ENCODE measurements at places on chromosomes 7 and 10. TPM values are rescaled to one million over a fixed set of nuclear protein-coding genes. Genes with fewer than 3 reads are reported as not detected.

GRCh38 chr7:6221340-6222319 lies 50.8 kb downstream of the CYTH3 start:
- H3K36me3 ChIP-seq: no peaks in the 10 kb centered on the region
- H3K27me3 ChIP-seq: no peaks in the 10 kb centered on the region
- H3K27ac ChIP-seq: no peak overlapping the region
- no peaks in the 10 kb centered on the region for H3K4me1 ChIP-seq

DNA sequence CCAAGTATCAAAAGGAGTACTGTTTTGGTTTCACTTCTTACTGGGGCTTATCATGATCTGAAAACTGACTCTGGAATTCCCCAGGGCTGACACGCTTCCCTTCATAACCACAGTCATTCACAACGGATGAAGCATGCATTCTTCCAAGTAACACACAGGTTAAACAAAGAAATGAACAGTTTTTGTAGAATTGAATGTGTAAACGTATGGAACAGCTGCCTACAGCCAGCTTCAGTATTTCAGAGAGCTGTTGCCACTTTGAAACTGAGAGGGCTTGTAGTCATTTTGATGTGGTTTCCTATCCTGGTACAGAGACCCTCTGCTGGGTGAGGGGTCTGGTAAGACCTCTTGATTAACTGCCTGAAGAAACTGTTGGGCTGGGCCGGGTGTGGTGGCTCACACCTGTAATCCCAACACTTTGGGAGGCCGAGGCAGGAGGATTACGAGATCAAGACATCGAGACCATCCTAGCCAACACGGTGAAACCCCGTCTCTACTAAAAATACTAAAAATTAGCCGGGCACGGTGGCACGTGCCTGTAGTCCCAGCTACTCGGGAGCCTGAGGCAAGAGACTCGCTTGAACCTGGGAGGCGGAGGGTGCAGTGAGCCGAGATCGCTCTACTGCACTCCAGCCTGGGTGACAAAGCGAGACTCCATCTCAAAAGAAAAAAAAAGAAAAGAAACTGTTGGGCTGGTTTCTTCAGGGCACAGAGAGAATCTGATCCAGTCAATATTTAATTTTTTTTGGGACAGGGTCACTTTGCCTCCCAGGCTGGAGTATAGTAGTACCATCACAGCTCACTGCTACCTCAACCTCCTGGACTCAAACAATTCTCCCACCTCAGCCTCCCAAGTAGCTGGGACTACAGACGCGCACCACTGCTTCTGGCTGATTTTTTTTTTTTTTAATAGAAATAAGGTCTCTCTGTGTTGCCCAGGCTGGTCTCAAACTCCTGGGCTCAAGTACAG lies 4.7 kb downstream of the NFE2L3 start:
- no peaks in the 10 kb centered on the region for H3K27me3 ChIP-seq
- H3K4me3 ChIP-seq: no peak overlapping the region
- H3K36me3 ChIP-seq: no peaks in the 10 kb centered on the region
- no peak overlapping the region for H3K27ac ChIP-seq
- H3K4me1 ChIP-seq: peaks cover 9% of the 10 kb centered on the region

- peaks cover 10% of the 10 kb centered on the region for H3K4me1 ChIP-seq
- H3K4me3 ChIP-seq: no peak overlapping the region
- no peaks in the 10 kb centered on the region for H3K36me3 ChIP-seq
- H3K27me3 ChIP-seq: no peaks in the 10 kb centered on the region
- H3K27ac ChIP-seq: no peak overlapping the region
Observed at GRCh38 chr10:71887743-71888142, 36.7 kb upstream of the PSAP start.

DNA sequence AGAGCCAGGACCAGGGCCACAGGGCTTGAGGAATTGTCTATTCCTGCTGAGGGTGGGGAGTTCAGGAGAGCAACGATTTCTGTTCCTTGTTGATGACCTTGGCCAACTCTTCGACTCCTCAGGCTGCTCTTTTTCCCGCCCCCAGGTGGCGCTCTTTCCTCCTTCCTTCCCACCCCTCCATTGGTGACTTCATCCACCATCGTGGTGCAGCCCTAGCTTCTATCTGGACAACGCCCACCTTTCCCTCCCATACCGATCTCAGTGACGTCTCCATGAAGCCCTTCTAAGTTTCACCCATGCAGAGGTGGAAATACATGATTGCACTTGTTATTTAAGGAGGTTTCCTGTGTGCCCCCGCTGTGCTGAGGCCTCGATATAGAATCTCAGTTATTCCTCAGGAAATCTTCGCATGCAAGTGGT lies 22.1 kb upstream of the CARD11 start:
- H3K4me3 ChIP-seq: no peak overlapping the region
- H3K36me3 ChIP-seq: no peaks in the 10 kb centered on the region
- no peaks in the 10 kb centered on the region for H3K27me3 ChIP-seq
- no peaks in the 10 kb centered on the region for H3K4me1 ChIP-seq
- peak; percentile 41 for DNase-seq
- no peak overlapping the region for H3K27ac ChIP-seq

DNA sequence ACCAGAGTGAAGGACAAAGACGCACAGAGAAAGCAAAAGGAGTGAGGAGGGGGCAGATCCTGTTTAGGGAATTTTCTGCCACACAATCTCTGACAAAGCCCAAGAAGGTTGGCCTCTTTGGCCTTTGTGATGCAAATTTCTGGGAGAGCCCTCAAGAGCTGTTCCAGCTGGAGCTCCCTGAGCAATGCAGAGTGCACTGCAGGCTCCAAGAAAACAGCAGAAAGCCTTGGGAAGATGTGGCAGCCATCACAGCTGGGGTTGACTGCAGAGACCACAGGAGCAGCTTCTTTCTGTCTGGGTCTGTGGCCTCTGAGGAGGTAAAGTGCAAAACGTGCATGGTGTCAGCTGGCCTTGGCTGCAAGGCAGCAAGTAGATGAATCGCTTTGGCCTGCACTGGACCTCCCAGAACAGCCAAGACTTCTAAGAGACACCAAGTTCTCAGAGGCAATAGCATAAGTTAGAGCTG lies 200.2 kb downstream of the ELMO1 start:
- H3K27me3 ChIP-seq: no peaks in the 10 kb centered on the region
- peaks cover 8% of the 10 kb centered on the region for H3K36me3 ChIP-seq
- no peaks in the 10 kb centered on the region for H3K4me1 ChIP-seq

DNA sequence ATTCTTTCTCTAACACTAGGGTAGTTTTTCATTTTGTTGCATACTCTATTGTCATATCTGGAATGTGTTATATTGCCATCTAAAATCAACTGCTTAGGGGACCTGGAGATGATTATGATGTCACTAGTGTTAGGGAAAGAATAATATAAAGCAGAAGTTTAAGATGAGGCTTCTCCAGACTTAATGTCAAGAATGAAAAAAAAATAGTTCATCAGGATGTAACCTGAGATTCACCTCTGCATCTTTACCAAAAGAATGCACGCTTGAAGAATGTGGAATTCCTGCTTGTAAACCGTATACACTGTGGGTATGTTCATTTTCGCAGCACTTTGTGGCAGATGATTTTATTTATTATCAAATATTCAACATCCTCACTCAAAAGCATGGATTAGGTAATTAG lies 184.6 kb downstream of the ST7 start:
- peaks cover 8% of the 10 kb centered on the region for H3K36me3 ChIP-seq
- no peak overlapping the region for H3K4me3 ChIP-seq
- DNase-seq: no peak
- H3K4me1 ChIP-seq: no peaks in the 10 kb centered on the region

GRCh38 chr10:58546722-58547445 lies 34.2 kb downstream of the BICC1 start:
- DNase-seq: no peak
- no peak overlapping the region for H3K27ac ChIP-seq
- H3K27me3 ChIP-seq: no peaks in the 10 kb centered on the region
- H3K4me3 ChIP-seq: no peak overlapping the region
- no peaks in the 10 kb centered on the region for H3K4me1 ChIP-seq

DNA sequence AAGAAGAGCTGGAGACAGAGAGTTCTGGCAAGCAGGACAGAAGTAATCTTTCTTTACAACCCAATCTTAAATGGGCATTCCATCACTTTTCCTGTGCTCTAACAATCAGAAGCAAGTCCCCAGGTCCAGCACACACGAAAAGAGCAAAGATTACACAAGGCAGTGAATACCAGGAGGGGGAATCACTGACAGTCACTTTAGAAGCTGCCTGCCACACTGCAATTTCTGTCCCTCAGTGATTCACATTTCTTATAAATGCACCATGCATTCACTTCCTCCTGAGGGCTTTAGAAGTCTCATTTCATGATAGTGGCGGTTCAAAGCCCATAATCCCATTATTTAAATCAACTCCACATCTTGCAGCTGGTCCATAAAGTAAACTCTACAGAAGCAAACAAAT lies 362.5 kb downstream of the POM121L12 start:
- H3K4me3 ChIP-seq: no peak overlapping the region
- DNase-seq: no peak
- H3K27ac ChIP-seq: no peak overlapping the region
- no peaks in the 10 kb centered on the region for H3K4me1 ChIP-seq
- H3K36me3 ChIP-seq: no peaks in the 10 kb centered on the region

- DNase-seq: no peak
- no peaks in the 10 kb centered on the region for H3K36me3 ChIP-seq
- H3K4me1 ChIP-seq: peaks cover 11% of the 10 kb centered on the region
- H3K27me3 ChIP-seq: no peaks in the 10 kb centered on the region
- H3K4me3 ChIP-seq: no peak overlapping the region
Observed at GRCh38 chr10:93106631-93107072, 33.0 kb downstream of the CYP26A1 start.

DNA sequence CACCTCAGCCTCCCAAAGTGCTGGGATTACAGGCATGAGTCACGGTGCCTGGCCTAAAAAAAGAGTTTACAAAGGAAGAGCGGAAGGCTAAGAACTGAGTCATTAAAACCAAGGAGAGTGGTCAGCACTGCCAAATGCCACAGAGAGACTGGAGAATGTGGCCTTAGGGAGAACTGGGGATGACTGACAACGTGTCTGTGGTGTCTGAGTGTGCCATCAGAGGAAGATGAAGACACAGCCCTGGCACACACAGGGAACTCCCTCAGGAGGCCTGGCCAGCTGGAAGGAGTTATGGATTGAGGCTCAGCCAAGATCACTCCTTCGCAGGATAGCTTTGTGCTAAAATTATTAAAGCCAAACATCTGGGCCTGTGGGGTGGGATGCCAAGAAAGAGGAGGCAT lies 3.9 kb upstream of the INA start:
- H3K27me3 ChIP-seq: peaks cover 4% of the 10 kb centered on the region
- no peak overlapping the region for H3K4me3 ChIP-seq
- H3K27ac ChIP-seq: no peak overlapping the region
- H3K4me1 ChIP-seq: peaks cover 5% of the 10 kb centered on the region
- no peaks in the 10 kb centered on the region for H3K36me3 ChIP-seq

DNA sequence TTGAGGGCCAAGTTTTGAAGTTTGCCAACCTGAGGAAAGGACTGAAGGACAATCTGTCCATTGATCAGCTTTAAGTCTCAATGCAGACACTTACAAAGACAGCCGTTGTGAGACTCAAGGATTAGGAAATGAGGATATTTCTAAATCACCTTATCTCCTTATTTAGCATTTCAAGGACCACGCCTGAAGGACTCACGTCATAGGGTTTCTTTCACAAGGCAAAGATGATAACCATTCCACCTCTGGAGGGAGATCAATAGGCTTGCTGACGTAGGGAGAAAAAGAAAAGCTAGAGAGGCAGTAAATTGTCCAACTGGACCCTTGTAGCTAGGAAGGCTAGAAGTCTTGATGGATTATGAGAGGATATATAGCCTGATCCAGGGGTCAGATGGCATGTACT lies 3.3 kb upstream of the ASB4 start:
- H3K4me1 ChIP-seq: peaks cover 8% of the 10 kb centered on the region
- no peak overlapping the region for H3K4me3 ChIP-seq
- H3K36me3 ChIP-seq: no peaks in the 10 kb centered on the region
- no peak overlapping the region for H3K27ac ChIP-seq

DNA sequence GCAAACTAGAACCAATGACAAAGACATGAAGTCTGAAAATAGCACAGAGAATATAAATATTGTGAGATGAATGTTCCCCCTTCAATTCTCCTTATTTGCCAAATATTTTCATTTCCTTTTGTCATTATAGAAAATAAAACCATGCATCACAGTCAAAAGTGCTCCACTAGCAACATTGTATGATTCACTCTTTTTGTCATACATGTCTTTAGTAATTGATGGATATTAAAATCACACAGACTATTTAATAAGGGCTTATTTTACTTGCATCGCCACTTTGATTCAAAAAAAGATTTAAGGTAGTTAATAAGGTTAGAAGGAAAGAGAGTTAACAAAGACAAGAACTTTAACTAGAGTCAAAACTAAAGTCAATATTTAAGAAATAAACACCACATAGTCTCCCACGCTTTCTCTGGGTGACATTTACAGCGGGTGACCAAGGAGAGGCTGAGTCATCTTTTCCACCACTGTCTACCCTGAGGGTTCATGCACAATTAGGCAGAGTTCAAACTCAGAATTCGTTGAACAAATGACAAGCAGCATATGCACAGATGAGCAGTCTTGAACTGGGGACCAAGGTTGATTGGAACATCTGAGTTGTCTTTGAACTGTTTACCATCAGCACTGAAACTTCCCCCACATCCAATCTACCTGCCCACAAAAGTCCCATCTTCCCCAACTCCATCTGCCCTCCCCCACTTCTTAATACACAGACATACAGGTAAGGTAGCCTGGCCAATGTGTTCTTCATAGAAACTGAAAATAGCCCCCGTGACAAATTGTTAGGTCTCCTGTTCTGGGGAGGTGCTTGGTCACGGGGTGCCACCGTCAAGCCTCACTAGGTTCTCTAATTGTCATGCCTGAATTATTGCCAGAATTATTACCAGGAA lies 42.5 kb downstream of the C7orf25 start:
- no peak for DNase-seq
- no peak overlapping the region for H3K4me3 ChIP-seq
- no peaks in the 10 kb centered on the region for H3K27me3 ChIP-seq
- no peaks in the 10 kb centered on the region for H3K4me1 ChIP-seq
- H3K27ac ChIP-seq: no peak overlapping the region

- H3K4me1 ChIP-seq: no peaks in the 10 kb centered on the region
- no peaks in the 10 kb centered on the region for H3K27me3 ChIP-seq
- DNase-seq: no peak
- H3K36me3 ChIP-seq: no peaks in the 10 kb centered on the region
- H3K27ac ChIP-seq: no peak overlapping the region
Observed at GRCh38 chr7:46058086-46058823, 137.2 kb upstream of the IGFBP3 start.

- no peaks in the 10 kb centered on the region for H3K27me3 ChIP-seq
- peaks cover 31% of the 10 kb centered on the region for H3K4me1 ChIP-seq
- no peak overlapping the region for H3K4me3 ChIP-seq
- peaks cover 1% of the 10 kb centered on the region for H3K36me3 ChIP-seq
- no peak overlapping the region for H3K27ac ChIP-seq
- DNase-seq: no peak
Observed at GRCh38 chr10:125846894-125847293, 23.5 kb downstream of the BCCIP start.

BTRC gene
- polyA plus RNA-seq: 6.2 TPM

SORBS1 gene
- 38.3 TPM for polyA plus RNA-seq

NKX2-3 gene
- polyA plus RNA-seq: 0.06 TPM

SRGN gene
- 19.5 TPM for polyA plus RNA-seq

MRLN gene
- polyA plus RNA-seq: not detected

OR6B1 gene
- not detected for polyA plus RNA-seq
